Spinal cord (tissue), 10 donors: ENCODE measurements at places on chromosomes 4 and X. TPM values are rescaled to one million over a fixed set of nuclear protein-coding genes. Genes with fewer than 3 reads are reported as not detected.

- H3K4me1 ChIP-seq = no peaks in the 10 kb centered on the region
- H3K4me3 ChIP-seq = no peak overlapping the region
- no peak for DNase-seq
- no peaks in the 10 kb centered on the region for H3K36me3 ChIP-seq
- H3K27me3 ChIP-seq = peaks cover 3% of the 10 kb centered on the region
- H3K27ac ChIP-seq = no peak overlapping the region
Measured at GRCh38 chrX:40120838-40121580, 23.3 kb upstream of the BCOR start.

FATE1 gene
- 0.39 TPM for total RNA-seq

SYTL4 gene
- total RNA-seq = 9.0 TPM

PITX2 gene
- total RNA-seq = 0.33 TPM

DNA sequence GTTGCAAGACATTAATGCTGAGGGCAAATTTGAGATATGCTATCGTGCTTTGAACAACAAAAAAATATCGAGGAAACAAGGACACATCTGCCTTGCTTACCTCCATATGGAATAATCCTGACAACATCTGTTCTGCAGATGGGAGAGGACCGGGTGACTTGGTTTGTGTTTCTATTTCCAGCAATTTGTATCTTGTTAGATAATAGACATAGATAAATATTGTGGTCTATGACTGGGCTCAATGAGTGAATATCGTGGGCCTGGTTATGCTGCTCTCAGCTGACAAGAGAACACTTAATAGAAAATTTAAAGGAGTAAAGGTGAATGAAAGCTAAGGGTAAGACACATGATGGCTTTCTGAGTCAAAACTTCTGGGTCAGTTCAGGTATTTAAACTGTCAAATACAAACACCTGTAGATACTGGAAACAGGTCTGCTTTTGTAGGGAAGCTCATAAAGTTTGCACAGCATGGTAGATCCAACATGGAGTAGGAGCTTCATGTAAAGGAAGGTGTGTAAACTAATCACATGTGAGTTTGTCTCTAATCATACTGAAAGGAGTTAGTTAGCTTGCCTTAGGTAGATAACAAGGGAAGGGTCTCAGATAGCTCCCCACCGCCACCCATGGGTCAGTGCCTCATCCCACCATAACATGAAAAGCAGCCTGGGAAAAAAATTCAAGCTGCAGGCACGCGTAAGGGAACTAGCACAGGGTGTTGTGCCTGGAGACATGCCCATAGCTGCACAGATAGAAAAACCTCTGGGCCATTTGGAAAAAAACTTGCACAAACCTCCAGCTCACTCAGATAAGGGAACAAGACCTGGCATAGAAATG is 904.1 kb upstream of the EPHA5 start:
- peaks cover 4% of the 10 kb centered on the region for H3K4me1 ChIP-seq
- no peaks in the 10 kb centered on the region for H3K27me3 ChIP-seq
- no peak for DNase-seq
- no peak overlapping the region for H3K4me3 ChIP-seq
- no peaks in the 10 kb centered on the region for H3K36me3 ChIP-seq
